ENCODE measurements at places on chromosomes 5 and 9.
A peak's percentile ranks its signal among the peaks of the same experiment; 100 is the strongest.

- DNase-seq: no peak
Observed at GRCh38 chr9:124348363-124348762, 66.9 kb downstream of the PSMB7 start.

DNA sequence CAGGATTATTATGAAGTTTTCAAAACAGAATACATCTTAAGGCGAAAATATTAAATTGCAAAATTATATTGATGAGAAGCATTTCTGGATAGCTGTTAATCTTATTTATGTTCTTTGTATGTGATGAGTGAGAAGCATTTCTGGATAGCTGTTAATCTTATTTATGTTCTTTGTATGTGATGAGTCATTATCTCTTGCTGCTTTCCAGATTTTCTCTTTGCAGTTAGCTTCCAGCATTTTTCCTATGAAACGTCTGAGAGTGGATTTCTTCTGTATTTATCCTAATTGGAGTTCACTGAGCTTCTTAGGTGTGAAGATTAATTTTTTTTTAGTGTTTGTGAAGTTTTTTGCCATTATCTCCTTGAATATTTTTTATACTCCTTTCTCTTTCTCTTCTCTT is 8.2 kb downstream of the TMEM232 start:
- no peak for DNase-seq

GRCh38 chr5:5739490-5739945 is 317.0 kb downstream of the ICE1 start:
- no peak for DNase-seq

DNA sequence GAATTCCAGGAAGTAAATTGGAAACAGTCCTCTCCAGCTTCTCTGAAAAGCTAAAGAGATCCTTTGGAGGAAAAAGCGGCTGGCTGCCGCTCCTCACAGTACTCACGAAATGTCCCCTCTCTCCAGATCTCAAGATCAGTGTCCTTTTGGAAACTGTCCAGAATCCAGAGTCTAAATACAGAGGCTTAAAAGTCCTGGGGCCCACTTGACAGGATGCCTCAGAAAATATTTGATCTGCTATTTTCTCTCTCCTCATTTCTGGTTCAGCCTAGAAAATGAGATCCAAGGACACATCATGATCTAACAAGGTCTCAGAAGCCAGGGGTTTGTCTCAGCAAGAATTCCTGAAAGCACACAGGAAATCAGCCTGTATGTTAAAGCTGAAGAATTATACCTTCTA is 7.2 kb downstream of the C1QTNF2 start:
- DNase-seq: no peak

- DNase-seq: no peak
Observed at GRCh38 chr9:116572095-116572748, 114.9 kb upstream of the TRIM32 start.

DNA sequence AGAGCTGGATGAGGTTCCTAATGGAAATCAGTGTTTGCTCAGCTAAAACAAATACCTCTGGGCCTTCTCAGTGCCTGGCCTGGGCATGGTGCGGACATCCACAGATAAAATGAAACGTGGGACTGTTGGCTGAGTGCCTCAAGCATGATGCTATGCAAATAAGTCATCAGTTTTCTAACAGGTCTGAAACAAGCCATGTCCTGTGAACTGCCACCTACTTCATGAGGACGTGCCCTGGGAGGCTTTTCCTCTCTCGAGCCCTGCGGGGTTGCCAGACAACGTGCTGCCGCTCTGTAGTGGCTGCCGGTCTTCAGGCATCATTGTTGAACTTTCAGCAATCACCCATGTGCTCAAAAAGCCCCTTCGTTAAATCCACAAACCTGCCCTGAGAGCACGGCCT is 240.4 kb upstream of the IRX2 start:
- DNase-seq: peak; percentile 14

GRCh38 chr9:134496413-134497282 is 145.0 kb upstream of the COL5A1 start:
- DNase-seq: no peak

DNA sequence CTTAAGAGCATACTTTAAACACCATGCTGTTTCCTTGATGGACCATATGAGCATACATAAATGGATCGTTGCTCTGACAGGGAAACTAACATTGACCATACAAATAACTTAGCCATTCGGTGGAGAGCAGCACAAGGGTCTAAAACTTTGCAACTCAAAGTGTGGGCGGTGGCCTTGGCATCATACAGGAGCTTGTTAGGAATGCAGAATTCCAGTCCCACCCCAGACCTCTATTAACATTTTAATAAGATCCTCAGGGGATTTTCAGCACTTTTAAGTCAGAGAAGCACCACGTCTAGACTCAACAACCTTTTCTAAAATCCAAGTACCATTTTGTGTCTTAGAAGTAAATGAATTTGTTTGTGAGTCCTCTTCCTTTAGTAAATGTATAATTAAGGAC is 260.9 kb downstream of the EBF1 start:
- no peak for DNase-seq

- no peak for DNase-seq
Observed at GRCh38 chr9:134381671-134382516, 55.6 kb downstream of the RXRA start.

DNA sequence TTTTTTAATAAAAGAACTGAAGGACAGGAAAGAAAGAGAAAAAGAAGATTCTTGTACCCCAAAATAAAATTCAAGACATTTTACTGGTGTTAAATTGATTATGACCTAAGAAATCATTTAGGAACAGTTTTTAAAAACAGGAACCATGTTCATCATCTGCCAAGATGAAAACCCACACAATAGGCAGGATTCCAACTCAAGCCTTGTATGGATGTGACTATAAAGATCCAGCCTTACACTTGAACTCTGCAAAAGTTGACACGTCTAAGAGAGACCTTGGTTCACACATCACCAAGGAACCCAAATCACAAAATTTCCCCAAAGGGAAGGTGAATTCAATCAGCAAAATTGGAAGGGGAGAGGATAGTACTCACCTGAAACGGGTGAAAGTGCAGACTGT is 82.6 kb downstream of the SMIM23 start:
- no peak for DNase-seq

DNA sequence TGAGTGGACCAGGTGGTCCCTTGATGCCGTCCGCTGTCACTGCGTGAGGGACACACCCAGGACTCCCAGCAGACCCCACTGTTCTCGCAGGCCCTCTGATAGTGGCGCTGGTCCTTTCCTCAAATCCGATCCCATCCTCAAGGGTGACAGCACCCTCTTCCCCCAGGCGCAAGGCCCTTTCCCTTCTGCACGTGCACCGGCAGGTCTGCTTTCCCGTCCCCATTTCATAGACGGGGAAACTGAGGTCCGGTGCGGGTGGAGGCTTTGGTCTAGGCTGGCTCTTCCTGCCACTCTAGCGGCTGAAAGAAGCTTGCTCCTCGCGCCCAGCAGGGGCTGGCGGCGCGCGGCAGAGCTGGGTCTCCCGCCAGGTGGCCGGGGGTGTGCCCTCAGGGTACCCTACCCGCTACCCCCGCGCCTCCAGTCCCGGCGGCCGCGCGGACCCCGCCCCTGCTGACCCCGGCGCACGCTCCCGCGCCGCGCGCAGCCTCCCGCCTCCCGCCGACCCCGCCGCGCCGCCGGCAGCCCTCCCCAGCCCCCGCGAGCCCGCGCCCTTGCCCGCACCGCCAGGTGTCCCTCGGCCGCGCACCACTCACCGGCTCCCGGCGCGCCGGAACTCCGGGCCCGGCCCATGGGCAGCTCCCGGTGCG is 453 bp downstream of the RASGEF1C start:
- DNase-seq: no peak

DNA sequence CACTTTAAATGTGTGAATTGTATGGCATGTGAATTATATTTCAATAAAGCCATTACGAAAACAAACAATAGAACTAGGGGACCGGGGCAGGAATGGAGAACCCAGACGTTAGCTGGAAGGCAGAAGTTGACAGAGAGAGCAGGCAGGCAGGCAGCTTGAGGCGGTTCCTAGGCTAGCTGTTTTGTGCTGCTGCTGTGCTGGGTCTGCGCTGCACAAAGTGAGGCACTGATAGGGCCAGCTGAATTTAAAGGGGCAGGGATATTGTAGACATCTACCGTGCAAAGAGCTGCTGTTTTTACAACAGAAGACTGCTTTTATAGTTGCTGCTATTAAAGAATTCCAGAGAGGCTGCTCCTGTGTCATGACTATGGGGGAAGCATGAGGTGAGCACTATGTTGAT is 21.6 kb upstream of the MIER3 start:
- no peak for DNase-seq

- DNase-seq: no peak
Observed at GRCh38 chr9:19405771-19406170, 3.0 kb upstream of the ACER2 start.

GRCh38 chr5:127705120-127705892 is 2.1 kb downstream of the CCDC192 start:
- DNase-seq: no peak

DNA sequence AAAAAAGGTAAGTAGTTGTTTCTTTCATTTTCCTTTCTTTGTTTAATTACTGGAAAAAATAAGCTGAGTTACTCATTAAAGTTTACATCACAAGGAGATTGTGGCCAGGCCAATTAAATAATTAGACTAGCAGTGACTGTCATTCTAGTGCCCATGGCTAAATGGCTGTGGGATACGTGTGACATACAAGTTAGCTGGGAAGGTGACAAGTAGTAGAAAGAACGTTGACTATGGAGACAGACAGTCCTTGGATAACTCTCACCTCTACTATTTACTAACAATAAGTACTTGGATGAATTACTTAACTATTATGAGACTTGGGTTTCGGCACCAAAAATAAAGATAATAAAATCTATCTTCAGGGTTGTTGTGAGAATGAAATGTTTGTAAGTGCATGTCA is 7.0 kb upstream of the LOX start:
- DNase-seq: no peak

DNA sequence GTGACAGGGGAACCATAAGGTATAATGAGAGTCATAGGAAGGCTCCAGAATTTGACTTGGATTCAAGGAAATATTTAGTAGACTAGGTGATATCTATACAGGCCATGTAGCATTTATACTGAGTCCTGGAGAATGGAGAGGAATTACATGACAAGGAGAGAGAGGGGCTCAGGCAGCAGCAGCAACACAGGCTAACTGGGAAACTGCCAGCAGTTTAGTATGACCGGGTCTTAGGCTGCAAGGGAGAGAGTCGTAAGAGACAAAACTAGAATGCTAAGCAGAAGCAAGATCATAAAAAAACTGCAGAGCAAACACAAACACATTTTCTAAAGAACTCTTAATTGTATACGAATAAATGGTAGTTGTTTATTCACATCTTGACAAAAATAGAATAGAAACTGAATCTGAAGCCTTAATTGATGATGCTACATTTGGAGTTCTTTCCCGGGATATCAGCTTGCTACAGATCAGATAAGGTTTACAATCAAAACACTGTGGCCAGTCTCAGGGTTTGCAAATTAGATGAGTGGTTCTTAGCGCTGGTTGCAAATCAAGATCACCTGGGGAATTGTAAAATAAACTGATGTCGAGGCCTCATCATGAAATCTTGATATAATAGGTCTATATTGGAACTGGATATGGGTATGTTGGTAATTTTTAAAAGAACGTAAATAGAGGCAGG is 480.0 kb upstream of the C9orf72 start:
- no peak for DNase-seq

DNA sequence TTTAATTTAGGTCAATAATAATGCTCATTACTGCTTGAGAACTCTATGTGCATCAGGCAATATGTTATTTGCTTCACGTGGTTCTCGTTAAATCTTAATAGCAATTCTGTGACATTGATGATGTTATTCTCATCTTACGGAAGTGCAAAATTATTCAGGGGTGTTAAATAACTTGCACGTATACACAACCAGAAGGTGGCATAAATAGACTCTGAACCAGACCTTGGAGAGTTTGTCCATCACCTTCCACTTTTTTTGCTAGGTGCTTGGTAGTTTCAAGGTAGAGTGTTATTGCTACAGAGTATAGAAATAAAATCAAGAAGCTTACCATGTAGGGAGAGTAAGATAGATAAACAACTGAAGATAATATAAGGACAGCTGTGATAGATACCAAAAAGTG is 23.6 kb upstream of the TNFAIP8 start:
- no peak for DNase-seq

DNA sequence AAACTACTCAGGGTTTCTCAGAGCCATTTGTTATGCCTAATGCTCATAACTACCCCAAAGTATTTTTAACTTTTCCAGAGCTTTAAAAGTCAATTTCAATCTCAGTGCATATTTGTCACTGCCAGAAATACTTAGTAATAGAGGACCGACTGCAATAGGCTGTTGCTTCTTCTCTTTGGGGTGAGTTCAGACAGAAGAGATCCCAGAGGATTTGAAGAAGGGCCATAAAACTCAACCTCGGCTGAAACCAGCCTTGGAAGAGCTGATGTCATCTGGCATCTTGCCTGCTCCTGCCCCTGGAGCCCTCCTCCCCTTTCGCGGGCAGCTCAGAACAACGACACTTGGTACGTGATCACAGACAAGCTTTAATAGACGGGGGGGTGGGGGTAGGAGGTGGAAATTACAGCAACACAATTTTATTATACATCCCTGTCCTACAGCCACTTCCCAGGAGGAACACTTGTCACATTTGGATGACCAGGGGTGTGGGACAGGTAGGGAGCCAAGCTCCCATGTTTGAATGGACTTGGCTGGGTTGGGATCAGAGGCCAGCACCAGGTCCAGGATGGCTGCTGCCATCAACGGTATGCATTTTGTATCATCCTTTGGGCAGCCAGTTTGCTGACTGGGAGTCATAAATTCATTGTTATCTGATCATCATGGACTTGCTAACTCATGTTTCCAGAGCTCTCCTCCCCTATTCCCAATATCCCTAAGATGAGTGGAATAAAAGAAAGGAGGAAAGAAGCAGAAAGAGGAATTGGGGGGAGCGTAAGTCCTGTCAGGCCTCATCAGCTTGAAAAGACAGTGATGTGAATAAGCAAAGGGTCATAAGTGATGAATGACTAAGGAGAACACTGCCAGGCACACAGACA is 186.6 kb upstream of the PANK3 start:
- peak; percentile 9 for DNase-seq

DNA sequence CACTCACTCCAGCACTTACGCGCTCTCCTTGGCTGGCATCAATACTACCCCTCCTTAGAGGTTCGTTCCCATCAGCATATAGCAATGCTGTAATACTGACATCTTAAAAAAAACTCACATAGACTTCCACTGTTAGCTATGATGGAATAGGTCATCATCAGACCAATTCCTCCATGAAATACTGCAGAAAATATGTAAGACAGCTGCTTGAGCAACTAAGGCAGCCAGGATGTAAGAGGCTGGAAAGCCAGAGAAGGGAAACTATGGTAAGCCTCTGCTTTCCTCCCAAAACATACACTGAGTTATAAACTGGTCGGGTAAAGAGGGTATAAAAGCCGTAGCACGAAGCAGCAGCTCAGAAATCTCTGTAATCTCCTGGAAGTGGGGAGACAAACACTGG is 33.5 kb downstream of the AUH start:
- no peak for DNase-seq

- DNase-seq: no peak
Observed at GRCh38 chr9:35928591-35929452, 19.5 kb downstream of the SPAAR start.

DNA sequence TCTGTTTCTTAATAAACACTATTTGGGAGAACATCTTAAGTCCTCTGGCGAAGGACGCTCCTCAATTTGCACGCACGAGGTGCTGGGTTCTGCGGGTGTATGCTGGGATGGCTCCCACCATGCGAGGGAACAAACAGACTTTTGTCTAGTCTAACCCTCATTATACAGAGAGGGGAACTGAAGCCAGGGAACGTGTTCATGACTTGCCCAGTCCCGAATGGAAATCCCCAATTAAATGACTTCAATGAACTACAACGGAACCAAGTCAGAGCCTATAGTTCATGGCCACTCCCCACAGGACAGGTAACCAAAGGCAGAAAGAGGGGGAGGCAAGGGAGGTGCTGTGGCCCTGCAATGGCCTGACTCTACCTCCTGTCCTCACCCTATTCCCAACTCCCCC is 9.3 kb downstream of the TLE1 start:
- no peak for DNase-seq

Data from NCI-H187 (cell line).